Stimulated activated CD4-positive, alpha-beta T cell treated with anti-CD3 and anti-CD28 coated beads, Interleukin-1b, Interleukin-23, amount 100 ng/mL, for 1 hour (primary cell): ENCODE measurements at places on chromosomes 13 and 19.

GRCh38 chr13:45782327-45783045 is 69.1 kb downstream of the SIAH3 start:
- DNase-seq, result no peak

DNA sequence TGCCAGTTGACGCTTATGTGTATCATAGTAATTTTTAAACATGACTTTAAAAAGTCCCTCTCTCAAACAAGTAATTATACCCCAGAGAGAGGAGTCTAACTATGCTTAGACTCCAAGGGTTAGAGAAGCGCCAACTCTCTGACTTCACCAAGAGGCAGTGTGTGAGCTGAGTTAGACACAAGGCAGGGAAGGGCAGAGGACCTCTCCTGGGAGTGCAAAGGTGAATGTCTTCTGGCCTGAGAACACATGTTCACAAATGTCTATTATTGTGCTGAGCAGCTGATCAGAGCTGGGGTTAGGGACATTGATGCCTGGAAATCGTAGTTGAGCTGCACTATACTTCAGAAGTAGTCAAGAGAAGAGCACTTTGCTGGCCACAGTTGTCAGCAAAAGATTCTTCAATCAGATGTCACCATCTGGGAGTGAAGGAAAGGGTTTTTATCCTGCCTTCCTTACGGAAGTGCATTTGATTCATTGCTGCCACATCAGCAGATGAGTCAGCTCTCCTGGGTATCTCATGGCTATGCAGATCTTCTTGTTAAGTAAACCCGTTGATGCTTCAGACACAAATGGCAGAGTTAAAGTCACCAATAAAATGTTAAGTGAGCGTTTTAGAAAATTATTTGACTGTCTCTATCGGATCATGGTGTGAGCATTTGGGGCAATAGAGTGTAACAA is 283.2 kb upstream of the ARGLU1 start:
- no peak for DNase-seq

DNA sequence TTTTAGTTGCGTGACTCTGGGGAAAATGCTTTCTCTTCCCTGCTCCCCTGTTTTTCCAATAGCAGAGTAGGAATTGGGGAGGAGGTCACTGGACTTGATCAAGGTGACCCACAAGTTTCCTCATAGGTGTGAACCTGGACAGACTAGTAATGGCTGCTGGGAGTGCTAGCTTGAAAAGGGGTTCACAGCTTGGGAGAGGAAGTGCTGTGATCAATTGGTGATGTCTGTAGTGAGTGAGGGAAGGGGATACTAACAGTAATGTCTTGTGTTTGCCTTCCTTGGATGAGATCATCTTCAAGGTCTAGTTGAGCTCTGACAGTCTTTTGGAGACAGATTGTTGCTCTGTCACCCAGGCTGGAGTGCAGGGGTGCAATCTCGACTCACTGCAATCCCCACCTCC is 1.7 kb downstream of the BCL2L12 start:
- no peak for DNase-seq

DNA sequence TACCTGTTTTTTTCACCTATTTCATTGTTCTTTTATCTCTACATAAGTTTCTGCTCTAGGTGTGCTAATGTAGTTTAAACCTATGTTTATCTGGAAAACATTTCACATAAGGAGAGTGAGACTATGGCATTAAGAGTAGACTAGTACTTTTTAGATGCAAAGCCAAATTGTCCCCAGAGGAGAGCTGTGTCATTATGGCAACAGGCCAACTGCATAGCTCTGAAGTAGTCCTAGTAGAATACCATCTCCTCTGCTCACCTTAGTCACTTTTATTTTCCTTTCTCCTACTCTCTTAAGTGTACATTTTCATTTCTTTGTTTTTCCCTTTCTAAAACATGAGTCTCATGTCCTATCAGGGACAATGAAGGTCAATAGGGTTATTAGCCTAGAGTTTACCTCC is 123.1 kb downstream of the ITGBL1 start:
- no peak for DNase-seq
